GM23338 (cell line): ENCODE measurements at places on chromosomes 3 and 15. TPM values are rescaled to one million over a fixed set of nuclear protein-coding genes. Genes with fewer than 3 reads are reported as not detected.

- no peak for DNase-seq
Measured at GRCh38 chr3:104044002-104044401, 1322.7 kb upstream of the ALCAM start.

The SH3GL3 gene
- 21.1 and 21.7 TPM in 2 replicates for total RNA-seq

GRCh38 chr3:13208706-13209633 lies 135.7 kb upstream of the IQSEC1 start:
- no peak for DNase-seq

The RLBP1 gene
- total RNA-seq, result not detected in 2 replicates
